ENCODE measurements at places on chromosomes 2 and 18.

DNA sequence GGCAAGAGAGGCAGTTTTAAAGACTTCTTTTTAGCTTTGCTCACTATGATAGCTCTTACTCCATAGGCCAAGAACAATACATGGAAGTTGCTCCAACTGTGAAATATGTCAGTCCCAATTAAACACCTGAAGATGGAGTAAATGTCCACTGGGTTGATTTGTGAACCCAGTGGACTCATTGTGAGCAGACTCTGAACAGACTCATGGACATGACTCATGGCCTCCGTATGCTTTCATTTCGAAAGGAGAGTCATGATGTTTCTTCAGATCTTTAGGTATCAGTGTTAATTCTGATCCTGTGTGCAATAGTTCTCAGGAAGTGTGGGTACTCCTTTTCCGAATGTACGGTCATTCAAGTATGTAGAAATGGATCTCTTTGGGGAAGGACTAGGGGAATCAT lies 5.4 kb upstream of the CWC22 start:
- no peak for DNase-seq

DNA sequence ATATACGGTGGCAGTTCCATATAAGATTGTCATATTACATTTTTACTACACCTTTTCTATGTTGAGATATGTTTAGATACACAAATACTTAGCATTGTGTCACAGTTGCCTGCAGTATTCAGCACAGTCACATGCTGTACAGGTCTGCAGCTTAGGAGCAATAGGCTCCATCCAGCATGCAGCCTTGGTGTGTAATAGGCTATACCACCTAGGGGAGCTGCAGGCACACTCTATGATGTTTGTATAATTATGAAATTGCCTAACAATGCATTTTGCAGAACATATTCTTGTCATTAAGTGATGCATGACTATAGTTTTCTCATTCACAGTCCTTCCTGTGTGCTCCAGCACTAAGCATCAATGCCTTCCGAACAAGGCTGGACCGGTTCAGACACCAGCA lies 133.4 kb downstream of the NDUFA10 start:
- DNase-seq, result no peak

- DNase-seq, result no peak
These were observed 1.6 kb downstream of the CASP8 start for GRCh38 chr2:201261906-201262305.

DNA sequence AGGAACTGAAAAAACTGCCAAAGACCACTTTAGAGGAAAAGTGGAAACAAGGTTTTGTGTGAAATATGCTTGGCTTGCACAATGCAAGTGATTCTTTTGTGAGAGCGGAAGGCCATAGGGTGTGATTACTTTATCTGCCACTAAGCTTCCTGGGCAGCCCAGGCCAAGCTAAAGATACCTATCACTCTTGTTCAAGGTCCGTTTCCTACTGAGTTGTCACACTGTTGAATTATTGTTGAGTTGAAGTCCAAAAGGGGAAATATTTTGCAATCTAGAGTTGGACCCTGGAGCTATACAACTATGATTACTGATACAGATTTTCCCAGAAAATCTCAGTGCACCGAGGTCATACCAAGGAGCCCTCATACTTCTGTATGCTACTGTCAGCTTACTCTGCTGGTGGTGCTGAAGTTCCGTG lies 72.7 kb upstream of the CTAGE1 start:
- no peak for DNase-seq

- DNase-seq, result no peak
These were observed 524.0 kb upstream of the ID2 start for GRCh38 chr2:8157621-8158430.

GRCh38 chr2:153235516-153235915 lies 243.0 kb downstream of the RPRM start:
- DNase-seq, result no peak

- DNase-seq, result no peak
These were observed 33.7 kb upstream of the RFX8 start for GRCh38 chr2:101508636-101509035.

DNA sequence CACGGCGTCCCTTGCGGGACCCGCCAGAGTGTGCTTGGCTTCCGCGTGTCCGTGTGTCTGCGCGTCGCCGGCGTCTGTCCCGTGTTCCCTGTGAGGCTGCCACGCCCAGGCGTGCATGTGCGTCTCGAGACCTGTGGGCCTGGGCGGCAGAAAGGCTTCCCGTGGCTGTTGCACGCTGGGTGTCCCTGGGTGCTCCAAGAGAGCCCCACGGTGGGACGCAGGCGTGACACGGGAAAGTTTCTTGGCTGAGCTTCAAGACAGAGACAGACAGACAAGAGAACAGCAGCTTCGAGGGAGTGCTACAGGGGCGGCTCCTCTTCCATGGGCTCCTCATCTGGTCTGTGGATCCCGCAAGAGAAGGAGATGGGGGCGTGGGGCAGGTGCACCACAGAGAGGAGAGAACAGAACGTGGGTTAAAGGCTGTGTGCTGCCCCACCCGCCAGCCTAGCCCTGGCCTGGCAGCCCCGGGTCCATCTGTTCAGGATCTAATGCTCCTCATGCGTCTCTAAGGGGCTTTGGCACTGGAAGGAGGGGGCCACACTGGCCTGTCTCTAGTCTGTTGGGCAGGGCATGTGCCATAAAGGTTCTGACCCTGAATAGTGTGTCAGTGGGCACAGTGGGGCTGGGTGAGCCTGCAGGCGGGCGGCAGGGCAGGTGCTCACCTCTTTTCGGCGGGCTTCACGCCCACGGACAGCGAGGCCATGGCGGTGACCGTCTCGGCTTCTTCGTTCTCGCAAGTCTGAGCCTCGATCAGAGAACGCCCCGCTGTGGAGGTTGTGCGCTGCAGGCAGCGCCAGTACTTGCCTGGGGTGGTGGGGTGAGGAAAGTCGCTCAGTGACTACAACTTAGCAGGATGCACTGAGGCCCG lies 205.1 kb downstream of the TWIST2 start:
- no peak for DNase-seq

DNA sequence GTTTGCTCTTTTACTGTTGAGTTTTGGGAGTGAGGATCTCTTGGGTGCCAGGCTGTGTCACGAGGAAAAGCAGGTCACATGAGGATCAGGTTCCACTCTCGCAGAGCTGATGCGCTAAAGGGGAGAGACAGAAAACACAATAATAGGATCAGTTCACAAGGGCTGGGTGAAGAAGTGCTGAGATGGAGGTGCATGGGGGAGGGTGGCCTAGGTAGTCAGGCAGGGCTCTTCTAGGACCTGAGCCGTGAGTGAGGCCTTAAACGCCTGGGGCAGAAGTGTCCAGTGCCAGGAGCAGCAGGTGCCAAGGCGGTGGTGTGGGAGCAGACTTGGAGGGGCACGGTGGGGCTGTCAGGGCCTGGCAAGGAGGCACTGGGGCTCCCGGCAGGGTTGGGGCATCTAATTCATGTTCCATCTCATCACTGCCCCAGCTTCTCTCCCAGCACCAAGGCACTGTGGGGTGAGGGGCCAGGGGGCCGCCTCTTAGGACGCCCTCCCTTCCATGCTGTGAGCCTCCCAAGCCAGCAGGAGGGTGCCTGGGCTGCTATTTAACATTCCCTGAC lies 9.3 kb downstream of the KCNIP3 start:
- DNase-seq, result no peak

DNA sequence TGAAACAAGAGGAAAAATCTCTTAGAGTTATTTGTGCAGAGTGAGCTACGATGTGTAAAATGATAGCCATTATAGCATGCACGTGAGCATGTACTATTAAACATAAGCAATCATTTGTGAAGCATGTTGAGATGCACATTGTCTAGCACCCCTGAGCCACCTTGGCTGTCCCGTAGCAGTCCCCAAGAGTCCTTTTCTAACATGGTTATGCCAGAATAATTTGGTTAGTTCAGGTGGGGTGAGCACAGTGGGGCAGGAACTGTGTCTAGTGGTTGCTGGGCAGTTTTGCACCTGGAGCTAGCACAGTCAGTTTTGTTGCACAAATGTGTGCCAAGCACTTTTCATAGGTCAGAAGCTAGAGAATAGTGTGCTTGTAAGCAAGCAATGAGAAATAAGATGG lies 809.8 kb downstream of the RNF144A start:
- no peak for DNase-seq

GRCh38 chr2:159613651-159614285 lies 2.6 kb downstream of the BAZ2B start:
- DNase-seq, result no peak

DNA sequence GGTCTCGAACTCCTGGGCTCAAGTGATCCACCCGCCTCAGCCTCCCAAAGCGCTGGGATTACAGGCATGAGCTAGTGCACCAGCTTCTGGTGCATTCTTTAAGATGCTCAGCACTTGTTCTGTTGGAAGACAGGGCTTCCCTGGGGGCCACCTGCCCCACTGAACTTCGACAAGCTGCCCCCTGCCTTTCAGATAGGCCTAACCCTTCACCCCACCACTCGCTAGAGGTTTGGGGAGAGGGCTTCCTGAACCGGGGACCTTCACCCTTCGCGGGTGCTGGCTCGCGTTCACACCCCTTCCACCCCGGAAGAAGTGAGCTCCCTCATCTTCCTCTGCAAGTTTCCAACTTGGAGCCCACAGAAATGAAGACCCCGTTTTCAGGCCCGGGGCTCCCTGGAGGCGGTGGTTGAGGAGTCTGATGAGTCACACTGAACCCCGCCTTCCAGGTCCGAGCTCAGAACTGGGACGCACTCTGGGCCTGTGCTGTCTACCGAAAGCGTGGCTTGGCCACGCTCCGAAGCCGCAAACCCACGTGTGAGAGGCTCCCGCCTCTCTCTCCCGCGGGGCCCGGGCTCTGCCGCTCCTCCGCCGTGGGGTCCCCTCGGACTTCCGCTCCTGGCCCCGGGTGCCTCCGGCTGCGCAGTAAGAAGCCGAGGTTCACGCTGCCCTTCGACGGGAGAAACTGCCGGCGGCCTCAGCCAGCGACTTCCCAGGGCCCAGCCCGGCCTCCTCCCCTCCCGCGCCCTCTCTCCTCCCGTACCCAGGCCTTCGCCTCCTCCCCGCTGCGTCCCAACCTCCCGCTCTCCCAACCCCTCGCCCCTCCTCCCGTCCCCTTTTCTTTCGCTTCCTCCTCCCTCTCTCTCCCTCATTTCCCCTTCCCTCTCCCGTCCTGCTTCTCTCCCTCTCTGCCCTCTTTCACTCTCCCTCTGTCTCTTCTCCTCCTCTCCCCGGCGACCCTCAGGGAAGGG lies 47.5 kb upstream of the SP3 start:
- peak; percentile 30 for DNase-seq

DNA sequence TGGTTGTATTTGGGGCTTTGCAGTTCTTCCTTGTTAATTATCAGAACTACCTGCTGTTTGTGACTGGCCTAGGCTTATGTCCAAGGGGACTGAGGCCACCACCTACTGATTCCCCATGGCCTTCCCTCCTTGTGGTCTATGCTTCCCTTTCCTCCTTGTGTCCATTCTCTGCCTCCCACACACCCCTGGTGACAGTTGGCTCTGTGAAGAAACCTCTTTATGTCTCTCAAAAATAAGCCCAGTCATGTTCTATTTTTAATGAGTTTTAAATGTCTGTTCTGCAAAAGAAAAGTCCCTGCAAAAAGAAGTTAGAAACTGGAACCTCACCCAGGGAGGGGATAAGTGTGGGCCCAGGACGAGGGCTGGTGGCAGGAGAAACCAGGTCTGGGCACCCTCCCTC lies 105.0 kb downstream of the SMC6 start:
- DNase-seq, result no peak

DNA sequence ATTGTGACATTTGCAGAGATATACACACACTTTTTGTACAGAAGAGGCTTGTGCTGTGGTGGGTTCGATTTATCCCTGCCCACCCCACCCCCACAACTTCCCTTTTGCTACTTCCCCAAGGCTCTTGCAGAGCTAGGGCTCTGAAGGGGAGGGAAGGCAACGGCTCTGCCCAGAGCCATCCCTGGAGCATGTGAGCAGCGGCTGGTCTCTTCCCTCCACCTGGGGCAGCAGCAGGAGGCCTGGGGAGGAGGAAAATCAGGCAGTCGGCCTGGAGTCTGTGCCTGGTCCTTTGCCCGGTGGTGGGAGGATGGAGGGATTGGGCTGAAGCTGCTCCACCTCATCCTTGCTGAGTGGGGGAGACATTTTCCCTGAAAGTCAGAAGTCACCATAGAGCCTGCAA lies 40.0 kb downstream of the STEAP3 start:
- DNase-seq, result no peak

- no peak for DNase-seq
These were observed 144.5 kb downstream of the RAD51AP2 start for GRCh38 chr2:17373741-17374140.

DNA sequence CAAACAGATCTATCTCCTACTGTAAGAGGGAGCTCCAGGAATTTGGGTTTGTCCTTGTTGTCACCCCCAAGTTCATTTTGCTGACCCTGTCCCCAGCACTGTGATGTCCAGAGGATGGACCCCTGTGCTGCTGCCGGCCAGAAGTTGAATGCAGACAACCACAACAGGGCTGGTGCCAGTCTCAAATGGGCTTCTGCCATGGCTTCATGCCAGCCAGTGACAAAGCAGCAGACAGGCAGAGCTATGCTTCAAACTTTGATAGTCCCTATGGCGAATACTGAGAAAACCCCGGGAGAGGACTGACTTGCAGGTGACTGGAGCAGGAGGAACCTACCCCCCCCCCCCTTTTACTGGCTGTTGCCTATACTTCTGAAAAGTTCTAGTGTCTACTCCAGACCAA lies 3.2 kb downstream of the SMAD7 start:
- DNase-seq, result no peak

GRCh38 chr2:72153026-72153791 lies 5.5 kb upstream of the CYP26B1 start:
- DNase-seq, result no peak

DNA sequence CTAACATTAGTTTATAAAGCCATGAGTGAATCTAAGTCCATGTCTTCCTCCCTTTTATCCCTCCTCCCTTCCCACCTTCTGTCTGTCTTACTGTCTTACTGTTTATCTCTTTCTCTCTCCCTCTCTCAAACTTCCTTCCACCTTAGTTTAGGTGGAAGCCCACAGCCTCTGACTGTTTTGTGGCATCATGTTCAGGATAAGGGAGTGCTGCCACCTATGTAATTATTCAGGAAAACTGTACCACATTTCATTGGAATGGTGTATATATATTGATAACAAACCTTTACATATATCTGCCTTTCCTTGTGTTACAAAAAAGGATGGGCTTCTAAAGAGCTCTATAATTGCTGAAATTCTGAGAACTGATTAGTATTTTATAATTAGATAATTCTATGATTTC lies 48.7 kb downstream of the NETO1 start:
- no peak for DNase-seq

DNA sequence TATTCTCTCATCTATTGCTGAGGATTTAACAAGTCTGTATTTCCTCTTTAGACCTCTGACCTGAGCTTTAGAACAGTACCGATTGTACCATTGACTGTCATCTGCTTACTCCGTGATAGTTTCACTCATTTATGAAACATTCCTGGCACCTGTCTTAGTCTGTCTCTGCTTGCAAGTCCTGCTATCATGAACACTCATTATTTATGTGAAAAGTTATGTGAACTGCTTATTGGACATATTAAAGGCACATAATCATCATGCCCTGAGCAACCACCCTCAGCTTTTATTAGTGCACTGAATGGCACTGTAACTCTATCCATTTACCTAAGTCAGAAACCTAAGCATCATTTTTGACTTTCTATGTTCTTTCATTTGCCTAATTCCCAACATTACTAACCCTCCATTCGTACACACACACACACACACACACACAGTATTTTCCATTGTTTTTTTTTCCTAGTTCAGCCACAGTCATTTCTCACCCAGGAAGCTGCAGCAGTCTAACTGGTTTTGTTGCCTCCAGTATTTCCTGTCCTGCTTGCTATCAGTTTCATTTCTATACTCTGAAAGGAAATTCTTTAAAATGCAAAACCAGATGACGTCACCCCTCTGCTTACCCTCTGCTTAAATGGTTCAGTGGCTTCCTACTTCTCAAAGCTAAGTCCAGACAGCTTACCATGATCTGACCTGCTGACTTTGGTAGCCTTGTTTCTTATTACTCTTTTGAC lies 146.1 kb downstream of the HAUS1 start:
- no peak for DNase-seq

- no peak for DNase-seq
These were observed 11.6 kb downstream of the RAB12 start for GRCh38 chr18:8620845-8621244.
